ENCODE measurements at places on chromosomes 16 and 17. TPM values are rescaled to one million over a fixed set of nuclear protein-coding genes. Genes with fewer than 3 reads are reported as not detected.

Gene CHD3
- total RNA-seq, result 277 TPM

Gene C16orf96
- 0.52 TPM for total RNA-seq

Gene MT2A
- 32.3 TPM for total RNA-seq

Gene IRX6
- not detected for total RNA-seq

Gene WFIKKN1
- 0.57 TPM for total RNA-seq

Gene IRX5
- total RNA-seq, result not detected

Gene SLC38A8
- total RNA-seq, result not detected

Gene MT4
- not detected for total RNA-seq

Gene PTX4
- total RNA-seq, result not detected

- peaks cover 3% of the 10 kb centered on the region for H3K36me3 ChIP-seq
- H3K4me1 ChIP-seq, result no peaks in the 10 kb centered on the region
- DNase-seq, result no peak
- H3K27me3 ChIP-seq, result peaks cover 24% of the 10 kb centered on the region
- H3K4me3 ChIP-seq, result no peak overlapping the region
Measured at GRCh38 chr16:20689668-20690067, 7.8 kb downstream of the ACSM1 start.

DNA sequence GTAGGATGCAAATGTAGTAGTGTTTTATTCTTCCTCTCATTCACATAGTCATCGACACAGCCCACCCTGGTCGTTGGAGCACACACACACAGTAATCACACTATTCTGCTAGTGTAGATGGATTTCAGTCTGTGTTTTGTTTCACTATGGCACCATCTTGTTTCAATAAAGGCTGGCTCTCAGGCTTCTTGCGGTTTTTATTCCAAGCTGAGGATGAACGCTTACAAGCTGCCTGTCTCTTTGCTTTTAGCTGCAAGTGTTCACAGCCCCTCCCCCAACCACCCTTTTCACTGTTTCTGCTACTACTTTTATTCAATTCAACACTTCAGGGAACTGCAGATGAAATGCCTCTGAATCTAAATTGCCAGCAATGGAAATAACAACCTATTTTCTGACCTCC, 140.9 kb upstream of the PMFBP1 start:
- H3K4me1 ChIP-seq, result no peaks in the 10 kb centered on the region
- no peaks in the 10 kb centered on the region for H3K27me3 ChIP-seq
- no peak overlapping the region for H3K27ac ChIP-seq
- no peaks in the 10 kb centered on the region for H3K36me3 ChIP-seq
- DNase-seq, result no peak
- no peak overlapping the region for H3K4me3 ChIP-seq

DNA sequence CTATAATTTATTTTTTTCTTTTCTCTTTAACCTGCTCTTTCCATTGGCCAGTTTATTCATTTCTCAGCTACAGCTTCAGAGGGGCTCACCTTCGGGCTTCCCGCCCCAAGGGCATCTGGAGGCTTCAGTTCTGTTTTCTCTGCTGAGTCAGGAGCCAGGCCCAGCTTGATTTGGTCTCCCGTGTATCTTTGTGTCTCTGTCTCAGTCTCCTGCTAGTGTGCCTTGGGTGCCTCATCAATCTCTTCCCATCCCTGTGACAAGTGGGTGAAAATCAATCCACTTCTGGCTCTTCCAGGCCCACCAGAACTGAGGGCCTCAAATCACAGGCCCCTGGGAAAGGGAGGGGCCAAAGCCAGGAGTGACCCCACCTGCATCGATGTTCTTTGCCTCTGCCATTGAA, 72.1 kb downstream of the CCDC182 start:
- H3K4me3 ChIP-seq, result peak overlapping the region; percentile 19
- no peak for DNase-seq
- no peaks in the 10 kb centered on the region for H3K36me3 ChIP-seq
- H3K27me3 ChIP-seq, result no peaks in the 10 kb centered on the region
- H3K27ac ChIP-seq, result peak overlapping the region; percentile 94

GRCh38 chr17:13008461-13008860, 9.4 kb downstream of the ELAC2 start:
- H3K27me3 ChIP-seq, result no peaks in the 10 kb centered on the region
- no peak overlapping the region for H3K4me3 ChIP-seq
- no peak for DNase-seq
- H3K36me3 ChIP-seq, result peaks cover 87% of the 10 kb centered on the region

DNA sequence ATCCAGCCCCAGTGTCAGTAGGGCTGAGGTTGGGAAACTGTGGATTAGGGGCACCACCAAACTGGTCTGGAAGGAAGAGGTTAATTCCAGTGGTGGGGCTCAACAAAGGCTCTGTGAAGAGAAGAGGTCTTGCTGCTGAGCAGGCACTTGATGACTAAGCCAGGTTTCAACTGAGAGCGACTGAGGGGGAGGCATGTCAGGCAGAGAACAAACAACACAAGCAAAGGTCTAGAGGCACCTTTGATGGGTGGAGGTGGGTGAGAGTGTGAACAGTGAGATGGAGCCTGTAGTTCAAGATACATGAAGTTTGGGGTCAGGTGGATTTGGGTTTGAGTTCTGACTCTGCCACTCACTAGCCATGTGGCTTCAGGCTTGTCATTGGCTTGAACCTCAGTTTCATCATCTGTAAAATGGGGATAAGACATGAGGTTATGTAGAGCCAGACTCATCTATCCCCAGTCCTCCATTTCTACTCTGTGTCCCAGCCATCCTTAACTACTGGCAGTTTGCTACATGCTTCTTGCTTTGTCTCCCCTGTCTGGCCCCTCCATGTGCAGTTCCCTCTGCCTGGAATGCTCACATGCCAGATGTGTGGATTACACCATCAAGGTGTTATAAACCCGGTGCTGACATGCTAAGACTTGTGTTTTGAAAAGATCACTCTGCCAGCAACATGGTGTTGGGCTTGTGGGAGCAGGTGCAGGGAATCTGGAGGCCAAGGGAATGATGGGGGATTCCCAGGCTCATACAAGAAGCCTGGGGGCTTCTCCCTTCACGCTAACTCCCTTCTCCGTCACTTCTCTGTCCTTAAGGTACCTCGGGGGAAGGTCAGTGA, 3.0 kb upstream of the RMI2 start:
- H3K36me3 ChIP-seq, result no peaks in the 10 kb centered on the region
- no peak overlapping the region for H3K4me3 ChIP-seq
- no peaks in the 10 kb centered on the region for H3K27me3 ChIP-seq
- H3K27ac ChIP-seq, result peak overlapping the region; percentile 12
- peaks cover 8% of the 10 kb centered on the region for H3K4me1 ChIP-seq

- no peaks in the 10 kb centered on the region for H3K4me1 ChIP-seq
- H3K36me3 ChIP-seq, result no peaks in the 10 kb centered on the region
Measured at GRCh38 chr16:25886598-25886997, 194.8 kb downstream of the HS3ST4 start.

- H3K4me3 ChIP-seq, result no peak overlapping the region
- no peaks in the 10 kb centered on the region for H3K27me3 ChIP-seq
- peaks cover 4% of the 10 kb centered on the region for H3K36me3 ChIP-seq
- H3K27ac ChIP-seq, result no peak overlapping the region
Measured at GRCh38 chr17:63768433-63768832, 5.0 kb downstream of the CCDC47 start.

DNA sequence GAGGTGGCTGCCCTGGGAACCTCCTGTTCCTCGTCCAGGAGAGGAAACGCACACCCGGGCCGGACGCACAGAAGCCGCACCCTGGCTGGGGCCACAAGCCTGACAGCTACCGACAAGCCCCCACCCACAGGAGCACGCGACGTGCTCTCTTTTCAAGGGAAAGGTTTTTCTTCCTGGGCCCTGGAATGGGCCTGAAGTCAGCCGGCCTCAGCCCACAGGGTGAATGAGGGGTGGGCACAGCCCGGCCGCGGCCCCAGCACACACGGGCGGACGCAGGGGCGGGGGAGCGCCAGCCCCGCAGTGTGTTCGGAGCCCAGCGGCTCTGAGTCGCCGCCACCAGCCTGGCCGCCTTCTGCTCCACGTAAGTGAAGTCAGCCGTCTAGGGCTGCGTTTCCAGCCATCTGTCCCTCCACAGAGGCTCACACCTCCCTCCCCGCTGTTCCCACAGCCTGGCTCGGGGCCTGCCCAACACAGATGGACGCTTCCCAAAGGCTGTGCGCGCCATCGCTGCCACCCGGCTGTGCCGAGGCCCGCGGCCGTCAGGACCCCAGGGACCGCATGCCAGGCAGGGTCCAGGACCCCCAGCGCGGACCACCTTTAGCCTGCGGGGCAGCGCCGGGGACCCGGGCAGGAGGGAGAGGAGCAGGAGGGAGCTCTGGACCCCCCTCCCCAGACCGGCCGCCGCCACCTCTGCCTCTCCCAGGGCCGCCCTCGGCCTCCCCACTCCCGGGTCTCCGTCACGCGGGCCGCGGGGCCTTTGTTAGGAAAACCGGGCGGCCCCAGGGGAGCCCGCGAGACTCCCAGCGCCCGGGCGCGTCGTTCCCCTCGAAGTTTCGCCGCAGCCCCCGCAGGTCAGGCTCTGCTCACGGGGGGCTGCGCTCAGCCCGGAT, 36.8 kb downstream of the CBFA2T3 start:
- no peak overlapping the region for H3K27ac ChIP-seq
- peaks cover 2% of the 10 kb centered on the region for H3K36me3 ChIP-seq
- DNase-seq, result no peak
- peaks cover 57% of the 10 kb centered on the region for H3K27me3 ChIP-seq
- H3K4me3 ChIP-seq, result no peak overlapping the region

DNA sequence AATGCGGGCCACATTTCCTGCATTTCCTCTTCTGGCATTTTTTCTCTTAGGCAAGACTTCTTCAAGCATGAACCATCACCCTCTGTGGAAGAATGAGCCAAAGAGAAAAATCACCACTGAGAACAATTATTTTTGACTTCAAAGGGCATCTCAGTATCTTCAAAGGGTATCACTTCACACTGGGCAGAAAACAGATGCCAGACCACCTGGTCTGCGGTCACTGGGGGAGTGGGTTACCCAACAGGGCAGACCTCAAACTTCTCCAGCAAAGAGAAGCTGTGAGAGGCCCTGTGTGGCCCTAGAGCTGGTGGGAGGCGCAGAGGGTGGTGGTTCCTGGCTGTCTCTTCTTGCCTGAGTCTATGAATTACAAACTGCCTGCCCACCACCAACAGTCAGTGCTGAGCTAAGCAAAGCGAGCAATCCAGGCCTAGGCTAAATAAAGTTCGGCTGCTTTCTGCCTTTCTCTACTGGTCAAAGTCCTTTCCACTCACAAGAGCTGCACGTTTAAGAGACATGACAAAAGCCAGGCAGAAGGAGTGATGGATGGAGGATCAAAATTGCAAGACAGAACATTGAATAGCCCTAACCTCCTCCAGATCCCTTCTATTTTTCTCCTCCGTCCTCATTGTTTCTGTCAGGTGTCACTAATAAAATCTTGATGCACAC, 602.7 kb upstream of the CDH5 start:
- no peaks in the 10 kb centered on the region for H3K36me3 ChIP-seq
- H3K27me3 ChIP-seq, result no peaks in the 10 kb centered on the region
- no peak for DNase-seq
- H3K4me1 ChIP-seq, result no peaks in the 10 kb centered on the region
- H3K27ac ChIP-seq, result no peak overlapping the region

DNA sequence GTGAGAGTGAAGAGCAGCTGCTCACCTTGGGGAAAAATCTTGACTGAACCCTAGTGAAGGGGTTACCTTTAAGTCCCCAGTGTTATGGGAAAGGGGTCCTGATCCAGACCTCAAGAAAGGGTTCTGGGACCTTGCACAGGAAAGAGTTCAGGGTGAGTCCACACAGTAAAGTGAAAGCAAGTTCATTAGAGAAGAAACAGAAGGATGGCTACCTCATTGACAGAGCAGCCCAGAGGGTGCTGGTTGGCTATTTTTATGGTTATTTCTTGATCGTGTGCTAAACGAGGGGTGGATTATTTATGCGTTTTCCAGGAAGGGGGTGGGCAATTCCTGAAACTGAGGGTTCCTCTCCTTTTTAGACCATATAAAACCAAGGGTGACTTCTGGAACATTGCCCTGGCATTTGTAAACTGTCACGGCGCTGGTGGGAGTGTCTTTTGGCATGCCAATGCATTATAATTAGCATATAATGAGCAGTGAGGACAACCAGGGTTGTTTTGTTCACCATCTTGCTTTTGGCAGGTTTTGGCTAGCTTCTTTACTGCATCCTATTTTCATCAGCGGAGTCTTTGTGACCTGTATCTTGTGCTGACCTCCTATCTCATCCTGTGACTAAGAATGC, 58.4 kb downstream of the SMPD3 start:
- H3K4me1 ChIP-seq, result no peaks in the 10 kb centered on the region
- no peaks in the 10 kb centered on the region for H3K27me3 ChIP-seq
- no peak overlapping the region for H3K27ac ChIP-seq
- no peak overlapping the region for H3K4me3 ChIP-seq
- H3K36me3 ChIP-seq, result no peaks in the 10 kb centered on the region

DNA sequence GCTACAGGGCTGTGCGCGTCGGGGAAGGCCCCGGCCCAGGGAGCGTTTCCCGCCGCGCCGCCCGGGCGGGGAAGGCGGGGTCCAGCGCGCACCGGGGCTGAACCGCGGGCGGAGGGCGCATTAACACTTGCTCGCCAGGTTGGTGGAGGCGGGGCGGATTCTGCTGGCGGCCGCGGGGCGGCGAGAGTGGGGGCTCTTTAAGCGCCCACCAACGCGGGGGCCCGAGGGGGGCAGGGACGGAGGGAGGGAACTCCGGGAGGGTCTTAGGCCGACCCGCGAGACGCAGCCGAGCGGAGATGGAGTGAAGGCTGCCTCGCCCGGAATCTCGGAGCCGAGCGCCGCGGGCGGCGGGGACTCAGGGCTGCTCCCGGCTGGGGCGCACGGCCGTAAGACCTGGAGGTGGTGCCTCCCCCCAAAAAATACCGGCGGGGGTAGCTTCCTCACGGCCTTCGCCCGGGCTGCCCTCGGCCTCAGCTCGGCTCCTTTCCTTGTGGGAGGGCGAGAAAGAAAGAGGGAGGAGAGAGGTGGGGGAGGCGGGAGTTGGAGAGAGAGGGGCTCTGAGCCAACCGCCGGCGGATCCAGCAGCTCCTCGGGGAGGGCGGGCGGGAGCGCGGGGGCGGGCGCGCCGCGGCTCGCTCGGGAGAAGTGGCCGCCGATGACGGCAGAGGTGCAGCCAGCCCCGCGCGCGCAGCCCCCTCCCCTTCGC, 415 bp upstream of the FOXF1 start:
- H3K4me1 ChIP-seq, result peaks cover 42% of the 10 kb centered on the region
- DNase-seq, result no peak
- H3K36me3 ChIP-seq, result no peaks in the 10 kb centered on the region
- H3K27ac ChIP-seq, result no peak overlapping the region
- H3K4me3 ChIP-seq, result peak overlapping the region; percentile 82

DNA sequence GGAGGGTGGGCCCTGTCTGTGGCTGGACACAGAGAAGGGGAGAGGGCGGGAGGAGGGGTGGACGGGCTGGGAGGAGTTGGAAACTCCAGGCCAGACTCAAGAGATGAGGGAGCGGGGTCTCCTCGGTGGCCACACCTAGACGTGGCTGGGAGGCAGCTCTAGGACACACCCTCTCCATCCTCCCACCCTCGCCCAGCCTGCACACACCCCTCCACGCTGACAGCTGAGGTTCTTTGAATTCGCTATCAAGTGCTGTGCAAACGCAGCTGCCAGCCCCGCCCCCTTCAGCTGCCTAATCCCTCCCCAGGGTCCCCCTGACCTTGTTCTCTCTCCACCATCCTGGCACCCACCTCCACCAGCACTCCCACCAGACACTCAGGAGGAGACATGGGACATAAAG, 48.7 kb downstream of the DNAH17 start:
- H3K4me3 ChIP-seq, result no peak overlapping the region
- no peak for DNase-seq
- no peaks in the 10 kb centered on the region for H3K36me3 ChIP-seq
- no peaks in the 10 kb centered on the region for H3K4me1 ChIP-seq

Measured in naive thymus-derived CD8-positive, alpha-beta T cell (primary cell).